ENCODE measurements at places on chromosomes 11 and 22.

- DNase-seq: no peak
Observed at GRCh38 chr11:130815956-130816355, 100.3 kb downstream of the SNX19 start.

GRCh38 chr22:43346521-43346929 lies 3.4 kb upstream of the SCUBE1 start:
- DNase-seq: peak; percentile 56

DNA sequence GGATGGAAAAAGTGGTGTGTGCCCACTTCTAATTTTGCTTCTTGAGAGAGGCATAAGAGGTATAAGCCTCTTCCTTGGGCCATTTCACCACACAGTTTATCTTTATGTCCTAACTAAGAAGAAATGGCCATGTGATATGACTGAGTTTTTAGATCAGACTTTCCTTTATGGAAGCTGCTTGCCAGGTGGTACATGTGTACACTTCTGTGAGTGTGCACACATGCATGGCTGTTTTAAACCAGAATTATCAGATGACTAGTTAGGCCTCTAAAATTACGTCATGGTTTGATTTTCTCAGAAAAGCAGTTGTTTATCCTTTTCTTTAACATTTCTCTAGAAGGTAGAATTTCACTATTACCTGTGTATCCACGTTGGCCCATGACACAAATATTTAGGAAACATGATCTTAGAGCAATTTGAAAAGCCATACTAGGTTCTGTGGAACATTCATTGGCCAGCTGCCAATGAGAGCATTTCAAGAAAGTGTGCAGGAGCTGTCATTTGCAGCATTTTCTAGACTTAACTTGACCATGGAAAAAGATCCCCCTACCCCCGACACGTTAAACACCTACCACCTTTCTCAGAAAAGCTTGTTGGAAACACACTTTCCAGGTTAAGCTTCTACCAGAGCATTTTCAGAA lies 109.2 kb upstream of the GAL start:
- DNase-seq: no peak

DNA sequence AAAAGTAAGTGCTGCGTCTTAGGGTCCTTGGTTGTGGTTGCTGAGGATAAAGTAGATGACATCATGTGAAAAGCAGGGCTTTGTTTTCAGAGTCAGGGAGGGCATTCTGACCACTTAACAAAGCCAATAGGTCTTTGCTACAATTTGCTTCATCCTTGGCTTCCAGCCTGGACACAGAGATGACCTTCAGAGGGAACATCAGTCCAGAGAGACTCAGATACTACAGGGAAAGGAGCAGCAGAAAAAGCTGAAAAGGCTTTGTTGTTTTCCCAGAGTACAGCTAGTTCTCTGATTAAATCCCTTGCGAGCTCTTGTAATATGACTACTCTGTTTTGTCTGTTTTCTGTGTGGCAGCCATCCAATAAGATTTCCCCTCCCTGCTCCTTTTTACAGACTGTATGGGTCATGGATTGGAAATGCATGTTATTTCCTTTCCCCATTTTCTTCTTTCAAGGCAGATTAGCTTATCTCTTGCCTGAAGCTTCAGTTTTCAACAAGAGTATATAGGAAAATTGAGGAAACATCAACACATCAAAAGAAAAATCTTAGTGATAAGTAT lies 31.9 kb downstream of the ATG13 start:
- no peak for DNase-seq

- no peak for DNase-seq
Observed at GRCh38 chr11:25066706-25067105, 569.9 kb downstream of the LUZP2 start.

DNA sequence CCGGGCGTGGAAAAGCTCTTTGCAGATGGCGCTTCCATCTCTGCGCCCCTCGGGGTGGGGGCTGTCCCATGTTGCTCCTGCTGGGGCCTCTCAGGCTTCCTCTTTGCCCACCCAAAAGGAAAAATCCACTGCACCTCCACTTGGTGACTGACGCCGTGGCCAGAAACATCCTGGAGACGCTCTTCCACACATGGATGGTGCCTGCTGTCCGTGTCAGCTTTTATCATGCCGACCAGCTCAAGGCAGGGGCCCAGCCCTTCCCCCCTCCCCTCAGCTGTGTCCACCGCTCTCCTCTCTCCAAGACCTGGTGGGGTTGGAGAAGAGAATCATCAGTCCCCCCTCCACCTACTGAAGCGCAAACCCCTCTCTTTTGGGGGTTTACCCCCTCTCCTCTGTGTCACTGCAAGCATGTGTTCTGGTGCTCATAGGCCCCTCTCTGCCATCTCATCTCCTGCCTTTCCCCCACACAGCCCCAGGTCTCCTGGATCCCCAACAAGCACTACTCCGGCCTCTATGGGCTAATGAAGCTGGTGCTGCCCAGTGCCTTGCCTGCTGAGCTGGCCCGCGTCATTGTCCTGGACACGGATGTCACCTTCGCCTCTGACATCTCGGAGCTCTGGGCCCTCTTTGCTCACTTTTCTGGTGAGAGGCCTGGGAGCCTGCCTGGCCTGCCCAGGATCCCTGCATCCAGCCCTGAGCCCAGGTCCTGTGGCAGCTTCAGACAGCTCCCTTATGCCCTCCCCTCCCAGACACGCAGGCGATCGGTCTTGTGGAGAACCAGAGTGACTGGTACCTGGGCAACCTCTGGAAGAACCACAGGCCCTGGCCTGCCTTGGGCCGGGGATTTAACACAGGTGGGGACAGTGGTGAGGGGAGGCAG lies 1.8 kb downstream of the LARGE2 start:
- no peak for DNase-seq

DNA sequence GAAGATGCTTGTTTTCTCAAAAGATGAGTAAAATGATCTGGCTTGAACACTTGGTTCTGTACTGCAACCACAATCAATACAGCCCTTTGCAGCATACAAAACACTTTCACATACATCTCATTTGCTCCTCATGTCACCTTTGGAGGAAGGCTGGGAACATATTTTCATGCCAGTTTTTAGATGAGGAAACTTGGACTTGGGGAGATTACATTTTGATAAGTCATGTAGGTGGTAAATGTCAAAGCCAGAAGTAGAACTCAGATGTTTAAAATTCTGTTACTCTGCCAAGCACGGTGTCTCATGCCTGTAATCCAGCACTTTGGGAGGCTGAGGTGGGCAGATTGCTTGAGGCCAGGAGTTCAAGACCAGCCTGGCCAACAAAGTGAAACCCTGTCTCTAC lies 121.8 kb downstream of the MICAL2 start:
- no peak for DNase-seq

- no peak for DNase-seq
Observed at GRCh38 chr11:62577046-62577714, 3.5 kb upstream of the EEF1G start.

DNA sequence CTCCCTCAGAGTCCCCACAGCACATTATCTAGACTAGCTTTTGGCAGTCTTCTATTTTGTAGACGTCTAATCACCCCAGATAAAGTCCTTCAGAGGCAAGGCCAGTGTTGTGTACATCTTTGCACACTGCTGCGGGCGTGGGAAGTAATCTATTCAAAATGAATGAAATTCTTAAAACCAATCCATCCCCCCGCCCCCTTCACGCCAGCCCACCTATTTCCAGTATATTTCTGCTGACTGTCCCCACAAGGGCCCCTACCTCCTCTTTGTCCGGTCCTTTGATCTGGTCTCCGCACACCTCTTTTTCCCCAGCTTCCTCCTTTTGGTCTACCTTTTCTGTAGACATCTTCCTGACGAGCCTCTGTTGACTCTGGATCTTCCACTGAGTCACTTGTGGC lies 375 bp downstream of the BSCL2 start:
- DNase-seq: no peak

DNA sequence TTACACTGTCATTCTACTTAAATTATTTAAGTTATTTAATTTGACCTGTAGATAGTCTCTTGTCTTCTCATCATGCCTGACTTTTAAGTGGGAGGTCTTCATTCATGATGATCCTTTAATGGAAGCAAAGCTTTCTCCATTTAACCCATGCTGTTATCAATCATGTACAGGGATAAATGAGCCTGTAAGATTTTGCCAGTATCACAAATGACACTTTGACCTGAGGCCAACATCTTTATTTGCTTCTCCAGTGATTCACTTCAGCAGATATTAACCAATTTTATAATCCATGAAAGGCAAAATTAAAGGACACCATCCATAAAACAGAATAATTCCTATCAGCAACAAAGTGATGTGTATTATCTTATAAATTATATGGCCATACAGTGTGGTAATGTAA lies 7.7 kb downstream of the CCDC73 start:
- no peak for DNase-seq

- no peak for DNase-seq
Observed at GRCh38 chr22:17319546-17319945, 49.7 kb upstream of the CECR2 start.

- DNase-seq: no peak
Observed at GRCh38 chr22:20106205-20106848, 9.6 kb upstream of the RANBP1 start.

DNA sequence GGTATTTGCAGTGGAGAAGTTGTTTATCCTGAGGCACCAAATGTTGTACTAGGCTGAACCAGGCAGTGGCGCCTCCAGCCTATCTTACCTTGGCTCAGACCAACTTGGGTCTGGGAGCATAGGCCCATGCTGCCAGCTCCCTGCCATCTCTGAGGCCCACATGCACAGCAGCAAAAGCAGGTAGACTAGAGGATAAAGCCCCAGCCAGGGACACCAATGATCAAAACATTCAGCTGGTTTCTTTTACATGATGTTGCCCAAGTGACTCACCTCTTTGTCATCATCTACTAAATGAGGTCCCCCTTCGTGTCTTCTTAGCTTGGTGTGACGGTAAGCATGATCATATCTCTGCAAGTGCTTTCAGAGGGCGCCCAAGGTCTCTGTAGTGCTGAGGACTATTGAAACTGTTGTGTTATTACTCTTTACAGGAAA lies 112.1 kb upstream of the DRD2 start:
- DNase-seq: peak; percentile 32

DNA sequence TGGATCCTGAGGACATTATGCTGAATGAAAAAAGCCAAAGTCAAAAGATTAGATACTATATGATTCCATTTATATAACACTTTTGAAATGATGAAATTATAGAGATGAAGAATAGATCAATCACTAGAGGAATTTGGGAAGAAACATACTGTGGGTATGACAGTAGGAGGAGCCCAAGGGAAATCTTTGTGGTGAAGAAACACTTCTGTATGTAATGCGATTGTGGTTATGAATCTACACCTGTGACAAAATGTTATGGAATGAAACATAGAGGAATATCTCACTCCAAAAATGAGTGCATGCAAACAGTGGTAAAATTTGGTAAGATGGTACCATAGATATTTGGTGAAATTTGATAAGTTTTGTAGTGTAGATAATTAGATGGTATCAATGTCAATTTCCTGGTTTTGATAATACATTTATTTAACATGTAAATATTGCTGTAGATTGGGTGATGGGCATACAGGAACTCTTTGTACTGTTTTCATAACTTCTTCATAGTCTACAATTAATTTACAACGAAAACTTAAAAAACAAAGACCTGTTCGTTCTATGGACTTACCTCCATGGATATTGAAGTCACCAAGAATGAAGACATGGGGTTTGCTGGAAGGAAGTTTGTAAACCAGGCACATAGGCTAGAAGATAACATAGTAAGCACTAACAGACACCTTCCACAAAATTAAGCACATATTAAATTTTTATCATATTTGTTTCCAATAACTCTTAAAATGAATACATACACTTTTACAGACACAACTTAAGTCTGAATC lies 11.5 kb downstream of the MRGPRX1 start:
- DNase-seq: no peak

DNA sequence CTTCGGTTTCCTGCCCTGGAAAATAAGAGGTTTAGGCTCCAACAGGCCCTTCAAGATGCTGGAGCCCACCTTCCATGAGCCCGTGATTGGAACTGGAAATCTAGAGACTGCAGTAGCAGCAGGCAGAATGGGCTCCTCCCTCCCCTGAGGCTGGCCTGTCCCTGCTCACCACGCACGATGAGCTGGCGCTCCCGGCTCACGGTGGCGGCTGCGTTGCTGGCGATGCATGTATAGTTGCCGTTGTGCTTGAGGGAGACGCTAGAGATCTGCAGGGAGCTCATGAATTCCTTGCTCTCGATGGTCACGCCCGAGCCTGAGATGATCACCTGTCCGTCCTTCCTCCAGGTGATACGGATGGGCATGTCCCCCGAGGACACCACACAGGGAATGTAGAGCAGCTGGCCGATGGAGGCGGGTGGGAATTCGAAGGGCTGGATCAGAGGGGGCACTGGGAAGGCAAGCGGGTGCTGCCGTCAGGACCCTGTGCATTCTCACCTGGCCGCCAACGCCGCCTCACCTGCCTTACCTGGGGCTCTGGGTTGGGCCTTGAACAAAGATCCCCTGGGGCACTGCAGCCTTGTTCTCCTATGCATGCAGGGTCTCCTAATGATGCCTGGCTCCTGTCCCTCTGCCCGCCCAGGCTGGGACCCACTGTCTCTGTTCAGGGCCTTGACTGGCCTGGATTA lies 177.8 kb downstream of the CEP164 start:
- DNase-seq: no peak

DNA sequence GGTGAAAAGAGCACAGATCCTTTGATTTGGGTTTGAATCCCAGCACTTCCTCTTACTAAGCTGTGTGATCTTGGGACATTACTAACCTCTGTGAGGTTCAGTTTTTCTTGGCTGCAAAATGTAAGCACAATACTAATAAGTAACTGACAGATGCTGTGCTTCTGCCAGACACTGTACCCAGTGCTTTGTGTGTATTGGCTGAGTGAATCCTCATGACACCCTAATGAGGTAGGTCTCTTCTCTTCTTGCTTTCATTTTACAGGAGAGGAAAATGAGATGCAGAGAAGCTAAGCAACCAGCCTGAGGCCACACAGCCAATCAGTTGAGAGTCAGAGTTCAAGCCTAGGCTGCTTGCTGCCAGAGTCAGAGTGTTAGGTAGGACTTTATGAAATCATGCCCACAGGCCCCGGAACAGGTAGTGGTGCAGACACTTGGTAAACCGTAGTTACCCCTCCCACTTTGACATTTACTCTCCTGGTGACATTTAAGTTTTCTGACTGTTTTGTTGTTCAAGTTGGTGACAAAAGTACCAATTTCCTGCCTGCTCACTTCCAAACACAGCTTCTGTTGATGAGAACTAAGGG lies 21.2 kb downstream of the PTPRJ start:
- DNase-seq: no peak

DNA sequence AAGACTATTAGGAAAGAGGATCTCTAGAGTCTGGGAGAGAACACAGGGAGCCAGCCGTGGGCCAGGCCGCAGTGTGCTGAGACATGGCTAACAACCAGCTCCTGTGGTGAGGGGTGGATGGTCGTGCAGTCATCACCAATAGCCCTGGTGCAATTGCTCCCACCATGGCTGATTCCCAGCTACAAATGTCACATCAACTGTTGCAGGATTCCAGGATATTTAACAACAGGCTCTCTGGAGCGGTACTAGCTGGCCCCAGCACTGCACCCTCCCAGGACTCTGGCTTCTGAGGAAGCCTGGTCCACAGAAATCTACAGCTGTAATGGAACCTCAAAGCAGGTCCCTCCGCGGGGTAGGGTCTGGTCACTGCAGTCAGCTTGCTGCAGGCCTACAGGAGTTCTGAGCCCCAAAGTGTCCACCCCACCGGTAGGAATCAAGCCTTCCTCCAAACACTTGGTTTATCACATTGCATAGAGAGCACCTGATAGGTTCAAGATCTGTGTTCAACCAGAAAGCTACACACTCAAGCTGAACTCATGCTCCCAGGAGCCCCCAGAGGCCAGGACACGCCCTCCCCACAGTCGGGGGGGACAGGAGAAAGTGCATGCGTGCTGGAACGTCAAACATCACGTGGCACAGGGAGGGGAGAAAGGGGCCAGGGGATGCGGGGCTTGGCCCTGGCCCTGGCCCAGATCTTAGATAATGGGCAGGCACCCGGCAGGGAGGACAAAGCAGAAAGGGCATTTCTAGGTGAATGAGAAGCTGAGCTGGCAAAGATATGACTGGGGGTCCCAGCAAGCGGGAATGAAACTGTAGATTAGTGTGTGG lies 609.0 kb downstream of the TBC1D22A start:
- no peak for DNase-seq

All from activated T-cell treated with anti-CD3 and anti-CD28 coated beads for 48 hours (primary cell).